Activated CD8-positive, alpha-beta memory T cell treated with anti-CD3 and anti-CD28 coated beads for 24 hours (primary cell): ENCODE measurements at places on chromosomes 13 and 19.

- DNase-seq: no peak
Measured at GRCh38 chr13:73103238-73103637, 44.4 kb downstream of the KLF5 start.

- DNase-seq: no peak
Measured at GRCh38 chr13:101621099-101621498, 168.6 kb downstream of the ITGBL1 start.

DNA sequence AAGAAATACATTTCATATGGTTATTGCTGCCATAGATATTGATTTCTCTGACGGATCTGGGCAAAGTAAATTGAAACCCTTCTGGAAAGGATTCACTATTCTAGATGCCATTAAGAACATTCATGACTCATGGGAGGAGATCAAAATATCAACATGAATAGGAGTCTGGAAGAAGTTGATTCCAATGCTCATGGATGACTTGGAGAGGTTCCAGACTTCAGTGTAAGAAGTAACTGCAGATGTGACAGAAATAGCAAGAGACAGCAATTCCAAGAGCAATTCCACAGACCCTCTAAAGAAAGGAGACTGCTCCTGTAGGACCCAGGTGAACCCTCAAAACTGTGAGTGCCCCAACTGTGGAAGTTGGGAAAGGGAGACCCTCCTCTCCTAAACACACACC is 30.9 kb upstream of the KCTD12 start:
- DNase-seq: no peak

DNA sequence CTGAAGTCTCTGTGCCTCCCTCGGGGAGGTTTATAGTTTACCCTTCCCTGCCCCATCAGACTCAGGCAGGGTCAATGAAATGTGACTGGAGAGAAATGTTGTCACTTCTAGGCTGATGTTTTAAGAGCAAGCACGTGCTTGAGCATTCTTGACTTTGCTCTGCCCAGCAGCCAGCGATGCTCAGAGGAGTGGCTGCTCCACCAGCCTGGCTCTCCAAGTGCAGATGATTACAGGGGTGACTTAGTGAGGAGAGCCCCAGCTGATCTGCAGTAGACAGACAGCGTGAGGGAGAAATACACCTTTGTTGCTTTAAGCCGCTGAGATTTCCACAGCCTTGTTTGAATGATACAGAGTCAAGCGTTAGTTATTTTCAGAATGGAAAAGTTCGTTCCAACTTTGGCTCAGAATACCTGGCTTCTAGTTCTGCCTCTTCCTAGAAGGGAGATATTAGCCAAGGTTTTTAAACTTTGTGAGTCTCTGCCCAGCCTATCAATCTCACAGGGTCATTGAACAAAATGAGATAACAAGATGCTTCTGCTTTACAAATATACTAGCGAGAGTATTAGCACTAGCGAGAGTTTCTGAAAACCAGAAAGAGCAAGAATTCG is 143.6 kb downstream of the OXGR1 start:
- DNase-seq: no peak

- no peak for DNase-seq
Measured at GRCh38 chr19:34171539-34171876, 796 bp upstream of the LSM14A start.

GRCh38 chr19:23925285-23925684 is 10.6 kb downstream of the ZNF726 start:
- no peak for DNase-seq

- DNase-seq: no peak
Measured at GRCh38 chr19:45514376-45515051, 7.2 kb downstream of the VASP start.

GRCh38 chr13:54980651-54981050 is 1952.0 kb downstream of the OLFM4 start:
- no peak for DNase-seq

- DNase-seq: no peak
Measured at GRCh38 chr13:29684441-29684840, 89.0 kb upstream of the SLC7A1 start.

DNA sequence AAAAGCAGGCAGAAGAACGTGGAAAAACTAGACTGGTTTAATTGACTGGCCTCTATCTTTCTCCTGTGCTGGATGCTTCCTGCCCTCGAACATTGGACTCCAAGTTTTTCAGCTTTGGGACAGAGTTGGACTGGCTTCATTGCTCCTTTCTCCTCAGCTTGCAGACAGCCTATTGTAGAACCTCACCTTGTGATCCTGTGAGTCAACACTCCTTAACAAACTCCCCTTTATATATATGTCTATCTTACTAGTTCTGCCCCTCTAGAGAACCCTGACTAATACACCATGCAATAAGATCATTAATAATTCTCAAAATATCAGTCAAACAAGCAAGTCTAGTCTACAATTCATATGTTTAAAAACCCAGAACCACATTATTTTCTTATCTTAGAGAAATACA is 662.4 kb downstream of the TBC1D4 start:
- DNase-seq: no peak
